ENCODE measurements at places on chromosomes 3 and 15.

GRCh38 chr15:60766391-60767128, 287.6 kb upstream of the ICE2 start:
- DNase-seq, result no peak

GRCh38 chr15:33443708-33444107, 132.9 kb downstream of the RYR3 start:
- DNase-seq, result no peak

GRCh38 chr15:67156426-67156825, 91.0 kb downstream of the SMAD3 start:
- DNase-seq, result no peak

DNA sequence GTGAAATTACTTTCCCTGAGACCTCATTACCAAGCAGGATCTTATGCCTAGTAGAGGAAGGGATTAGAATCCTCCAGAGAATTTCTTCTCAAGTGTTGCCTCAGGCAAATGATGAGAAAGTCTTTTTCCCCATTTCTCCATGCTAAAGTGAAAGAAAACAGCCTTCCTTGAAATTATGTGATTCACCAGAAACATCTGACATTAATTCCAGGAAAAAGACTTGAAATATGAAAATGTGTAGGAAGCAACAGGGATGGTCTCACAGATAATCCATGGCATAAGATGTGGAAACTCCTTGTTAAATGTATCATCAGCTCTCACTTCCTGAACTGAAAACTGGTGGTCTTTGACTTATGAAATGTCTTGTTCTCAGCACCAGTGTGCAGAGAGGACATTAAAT, 17.9 kb upstream of the ABI3BP start:
- no peak for DNase-seq

- DNase-seq, result no peak
Measured at GRCh38 chr3:75220932-75221331, 443.2 kb upstream of the FRG2C start.

- no peak for DNase-seq
Measured at GRCh38 chr3:15409239-15409638, 18.1 kb downstream of the METTL6 start.

DNA sequence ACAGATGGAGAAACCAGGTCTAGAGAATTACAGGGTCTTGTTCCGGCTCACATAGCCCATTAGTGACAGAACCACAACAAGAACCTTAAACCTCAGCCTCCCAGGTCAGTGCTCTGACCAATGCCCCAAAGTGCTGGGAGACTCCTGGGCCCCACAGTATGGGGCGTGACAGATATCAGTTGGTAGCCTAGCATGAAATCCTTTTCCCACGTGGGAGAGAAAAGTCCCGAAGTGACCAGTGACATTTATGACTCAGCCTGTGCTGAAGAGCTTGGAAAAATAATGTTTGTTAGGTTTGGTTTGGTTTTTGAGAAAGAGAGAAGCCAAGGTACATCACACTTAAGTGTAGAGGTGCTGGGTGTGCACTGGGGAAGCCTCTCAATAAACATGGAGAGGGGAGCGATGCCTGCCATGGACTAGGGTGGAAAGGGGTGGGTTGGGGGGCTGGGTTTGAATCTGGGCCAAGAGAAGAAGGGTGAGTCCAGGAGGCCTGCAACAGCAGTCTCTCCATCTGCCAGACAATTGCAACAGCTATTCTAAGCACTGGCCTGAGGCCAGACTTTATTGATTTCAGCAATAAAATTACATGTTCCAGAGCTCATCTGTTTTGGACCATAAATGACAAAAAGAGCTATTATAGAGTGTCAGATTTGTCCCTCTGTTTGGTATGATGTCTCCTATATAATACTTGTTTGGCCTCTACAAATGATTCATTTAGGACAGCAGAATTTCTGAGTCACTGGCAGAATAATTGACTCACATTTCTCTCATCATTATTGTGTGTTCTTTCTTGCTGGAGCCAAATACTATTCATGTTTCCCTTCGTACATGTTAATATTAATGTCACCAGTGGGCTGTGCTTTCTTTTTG, 43.4 kb downstream of the C2CD4A start:
- DNase-seq, result no peak

DNA sequence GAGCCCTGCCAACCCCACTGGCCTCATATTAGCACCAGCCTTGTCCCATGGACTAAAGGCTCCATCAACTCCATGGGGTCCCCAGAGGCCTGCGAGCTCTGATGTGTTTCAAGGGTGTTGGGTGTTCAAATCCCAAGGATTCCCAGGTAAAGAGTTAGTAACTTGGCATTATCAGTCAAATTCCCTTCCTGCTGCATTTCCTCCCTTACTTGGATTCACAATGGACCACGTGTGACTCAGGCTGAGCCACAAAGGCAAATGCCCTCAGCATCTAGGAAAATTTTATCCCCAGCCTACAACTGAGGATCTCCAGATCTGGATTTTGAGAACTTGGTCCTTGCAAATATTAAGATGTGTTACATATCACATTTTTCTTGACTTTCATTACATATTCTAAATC, 58.8 kb downstream of the GADL1 start:
- DNase-seq, result no peak

GRCh38 chr3:140553591-140553990, 124.3 kb upstream of the TRIM42 start:
- no peak for DNase-seq

- DNase-seq, result no peak
Measured at GRCh38 chr3:46378426-46378942, 7.7 kb downstream of the CCR5 start.

All from activated CD8-positive, alpha-beta memory T cell treated with anti-CD3 and anti-CD28 coated beads for 1 hour (primary cell).